Large intestine (tissue), 12 donors: ENCODE measurements at places on chromosomes 2 and 18.

GRCh38 chr2:36540986-36541754 is 56.8 kb downstream of the FEZ2 start:
- DNase-seq, result no peak

GRCh38 chr18:75782204-75782603 is 354.7 kb upstream of the SMIM21 start:
- DNase-seq, result no peak

GRCh38 chr2:38245114-38245641 is 131.9 kb downstream of the ATL2 start:
- DNase-seq, result no peak

DNA sequence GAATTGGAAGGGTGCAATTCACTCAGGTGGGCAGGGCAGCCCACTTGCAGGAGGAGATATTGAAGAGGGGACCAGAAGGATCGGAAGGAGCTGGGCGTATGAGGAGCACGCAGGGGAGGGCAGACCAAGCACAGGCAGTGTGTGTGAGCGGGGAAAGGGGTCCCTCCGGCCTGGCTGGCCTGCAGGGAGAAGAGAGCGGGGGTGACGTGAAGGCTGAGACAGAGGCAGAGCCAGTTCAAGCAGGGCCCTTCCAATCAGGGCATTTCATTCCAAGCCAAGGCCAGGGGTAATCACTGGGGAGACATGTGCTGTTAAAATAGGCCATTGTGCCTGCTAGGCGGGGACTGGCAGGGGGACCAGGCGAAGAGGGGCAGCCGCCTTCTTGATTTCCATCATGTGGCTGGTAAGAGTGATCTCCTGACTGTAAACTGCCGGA is 62.2 kb downstream of the ACKR3 start:
- DNase-seq, result no peak

DNA sequence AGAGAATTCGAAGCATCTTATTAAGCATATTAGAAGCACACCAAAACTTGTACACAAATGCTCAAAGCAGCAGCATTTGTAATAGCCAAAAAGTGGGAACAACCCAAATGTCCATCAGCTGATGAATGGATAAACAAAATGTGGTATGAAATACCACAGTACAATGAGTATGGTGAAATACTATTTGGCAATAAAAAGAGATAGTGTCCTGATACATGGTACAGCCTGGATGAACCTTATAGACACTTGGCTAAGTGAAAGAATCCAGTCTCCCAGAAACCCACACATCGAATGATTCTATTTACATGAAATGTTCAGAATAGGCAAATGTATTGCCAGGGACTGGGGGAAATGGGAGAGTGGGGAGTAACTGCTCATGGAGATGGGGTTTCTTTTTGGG is 3.0 kb downstream of the SPATA3 start:
- no peak for DNase-seq
